ELF-1 (cell line): ENCODE measurements at places on chromosomes 11 and 22.

DNA sequence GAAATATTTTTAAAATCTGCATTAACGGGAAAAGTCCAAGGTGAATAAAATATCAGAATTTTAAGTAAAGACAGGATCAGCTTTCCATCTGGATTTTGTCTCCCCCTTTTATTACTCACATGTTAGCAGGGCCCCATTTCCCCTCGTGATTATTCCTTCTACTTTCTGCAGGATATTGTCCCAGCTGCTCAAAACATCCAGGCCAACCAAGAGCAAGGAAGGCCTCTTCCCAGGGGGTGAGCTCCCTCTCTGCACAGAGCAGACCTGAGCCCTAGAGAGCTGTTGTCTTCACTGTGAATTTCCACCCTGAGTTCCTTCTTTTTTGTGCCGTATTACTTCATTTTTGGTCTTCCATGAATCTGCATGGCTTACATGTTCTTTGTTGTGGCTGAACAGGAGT lies 3.7 kb upstream of the TMPRSS13 start:
- DNase-seq, result no peak

DNA sequence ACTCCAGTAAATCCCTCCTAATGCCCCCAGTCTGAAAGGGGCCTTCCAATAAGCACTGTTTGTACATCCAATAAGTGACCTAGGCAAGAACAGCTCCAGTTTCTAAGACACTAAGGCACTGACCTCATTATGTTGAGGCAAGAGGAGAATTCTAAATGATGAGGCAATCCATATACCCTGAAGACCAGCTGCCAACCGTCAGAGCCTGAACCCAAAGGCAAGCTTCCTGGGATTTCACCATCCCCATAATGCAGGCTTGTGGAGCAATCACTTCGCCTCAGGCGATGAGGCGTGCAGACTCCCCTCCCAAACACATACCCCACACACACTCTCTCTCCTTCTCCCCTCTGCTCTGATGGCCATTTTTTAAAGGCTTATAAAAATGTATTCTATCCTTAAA lies 49.5 kb downstream of the LGR4 start:
- peak; percentile 76 for DNase-seq

DNA sequence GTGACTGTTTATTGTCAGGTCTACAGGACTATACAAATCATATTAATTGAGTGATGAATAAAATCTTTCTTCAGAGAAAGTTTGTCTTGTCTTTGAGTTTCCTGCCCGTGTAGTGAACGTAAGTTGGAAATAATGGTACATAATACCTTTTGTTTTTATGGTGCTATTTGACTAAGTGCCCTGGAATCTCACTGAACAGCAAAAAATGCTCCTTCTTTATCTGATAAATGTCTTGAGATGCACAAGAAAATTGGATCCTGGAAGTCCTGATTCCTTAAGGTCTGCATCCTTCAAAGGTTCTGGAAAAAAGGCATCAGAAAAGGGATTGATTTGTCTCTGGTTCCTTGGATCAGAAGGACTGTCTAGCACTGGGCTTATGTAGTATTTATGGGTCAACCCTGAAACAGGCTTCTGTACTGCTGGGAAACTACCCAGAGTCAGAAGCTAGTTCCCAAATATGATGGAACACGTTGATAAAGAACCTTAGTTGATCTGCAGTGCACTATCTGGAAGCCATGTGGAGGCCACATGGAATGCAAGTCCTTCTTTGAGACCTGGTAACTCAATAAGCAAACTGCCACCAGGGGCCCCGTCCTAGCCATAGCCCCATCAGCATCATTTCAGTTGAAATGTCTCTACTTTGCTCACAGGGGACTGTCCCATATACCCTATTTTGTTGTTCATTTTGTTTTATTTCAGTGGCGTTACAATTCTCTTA lies 100.6 kb upstream of the CD44 start:
- peak; percentile 15 for DNase-seq

- DNase-seq, result peak; percentile 31
Measured at GRCh38 chr11:6635082-6635932, 16.1 kb upstream of the TPP1 start.

DNA sequence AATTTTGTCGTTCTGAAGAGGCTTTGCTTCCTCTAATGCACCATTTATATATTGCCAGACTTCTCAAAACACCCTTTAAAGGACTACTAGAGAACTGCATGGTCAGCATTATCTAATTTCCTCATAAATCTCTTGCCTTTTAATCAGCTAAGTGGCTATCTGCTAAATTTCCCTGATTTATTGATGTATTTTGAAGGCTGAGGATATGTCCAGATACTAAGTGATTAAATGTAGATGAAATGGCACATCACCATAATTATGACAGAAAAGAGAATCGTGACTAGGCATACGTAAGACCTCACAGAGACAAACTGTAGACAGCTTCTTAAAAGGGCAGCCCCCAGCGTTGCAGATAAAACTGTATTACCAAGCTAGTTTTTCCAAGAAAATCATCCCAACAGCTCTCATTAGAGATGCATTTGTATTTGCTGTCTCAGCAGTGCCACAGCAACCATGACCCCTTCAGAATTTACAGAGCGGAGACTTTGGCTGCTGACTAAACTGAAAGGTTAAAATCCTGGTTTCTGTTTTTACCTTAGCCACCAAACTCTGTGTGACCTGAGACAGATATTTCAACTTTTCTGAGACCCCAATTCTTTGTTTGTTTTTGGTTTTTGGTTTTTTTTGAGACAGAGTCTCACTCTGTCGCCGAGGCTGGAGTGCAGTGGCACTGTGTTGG lies 67.1 kb upstream of the SLN start:
- no peak for DNase-seq

DNA sequence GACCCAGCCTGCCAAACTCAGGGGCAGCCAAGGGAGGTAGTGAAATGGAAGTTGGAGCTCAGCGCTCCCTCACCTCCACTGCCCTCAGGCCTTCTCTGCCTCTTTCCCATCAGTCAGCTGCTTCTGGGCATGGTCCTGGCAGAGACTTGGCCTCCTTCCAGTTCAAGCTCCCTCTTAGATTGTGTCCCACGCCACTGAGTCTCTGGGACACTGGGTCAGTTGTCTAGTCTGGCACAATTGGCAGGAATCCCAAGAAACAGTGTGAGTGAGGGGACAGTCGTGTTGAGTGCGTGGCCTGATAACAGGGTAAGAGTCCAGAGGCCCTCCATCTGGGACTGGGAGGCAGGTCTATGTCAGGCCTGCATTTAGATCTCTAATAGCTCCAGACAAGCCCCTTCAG lies 7.1 kb upstream of the SLC35E4 start:
- DNase-seq, result no peak

DNA sequence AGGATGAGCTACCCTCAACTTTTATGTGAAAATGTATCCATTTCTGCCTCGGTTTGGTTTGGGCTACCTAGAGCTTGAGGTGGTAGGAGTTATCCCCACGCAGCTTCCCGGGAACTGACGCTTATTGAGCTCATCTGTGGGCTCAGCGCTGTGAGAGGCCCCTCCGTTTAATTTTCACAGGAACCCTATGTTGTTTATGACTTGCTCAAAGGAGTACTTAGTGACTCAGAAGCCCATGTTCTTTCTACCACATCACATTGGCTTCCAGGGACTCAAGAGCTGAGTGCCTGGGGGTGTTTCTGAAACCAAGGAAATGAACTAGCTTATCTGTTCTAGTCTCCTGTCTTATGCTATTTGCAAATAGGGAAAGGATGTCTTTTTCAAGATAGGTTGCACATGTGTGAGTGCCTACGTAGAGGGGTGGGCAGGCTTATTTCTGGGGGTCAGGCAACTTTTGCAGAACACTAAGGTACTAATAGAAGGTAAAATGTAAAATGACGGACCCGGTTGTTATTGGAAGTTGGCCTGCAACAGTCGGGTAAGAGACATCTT lies 40.5 kb downstream of the MICAL2 start:
- no peak for DNase-seq

DNA sequence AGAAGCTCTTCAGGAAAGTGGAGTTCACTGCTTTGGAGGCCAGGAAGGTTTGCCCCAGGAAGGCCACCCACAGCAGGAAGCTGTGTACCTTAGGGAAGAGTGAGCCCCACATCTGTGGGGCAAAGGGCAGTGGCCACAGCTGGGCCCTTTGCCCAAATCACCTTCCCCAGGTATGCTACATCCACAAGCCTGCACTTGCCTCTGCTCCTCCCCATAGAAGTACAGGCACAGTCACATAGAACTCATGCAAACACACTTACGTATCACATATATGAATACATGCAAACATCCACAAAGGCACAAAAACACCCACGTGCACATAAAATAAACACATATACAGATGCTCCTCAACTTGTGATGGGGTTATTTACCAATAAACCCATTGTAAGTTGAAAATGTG lies 2.1 kb downstream of the TRIM29 start:
- DNase-seq, result no peak

- DNase-seq, result no peak
Measured at GRCh38 chr22:39856588-39856987, 37.0 kb downstream of the ENTHD1 start.

GRCh38 chr22:49018601-49019000 lies 809.1 kb downstream of the BRD1 start:
- DNase-seq, result peak; percentile 2

DNA sequence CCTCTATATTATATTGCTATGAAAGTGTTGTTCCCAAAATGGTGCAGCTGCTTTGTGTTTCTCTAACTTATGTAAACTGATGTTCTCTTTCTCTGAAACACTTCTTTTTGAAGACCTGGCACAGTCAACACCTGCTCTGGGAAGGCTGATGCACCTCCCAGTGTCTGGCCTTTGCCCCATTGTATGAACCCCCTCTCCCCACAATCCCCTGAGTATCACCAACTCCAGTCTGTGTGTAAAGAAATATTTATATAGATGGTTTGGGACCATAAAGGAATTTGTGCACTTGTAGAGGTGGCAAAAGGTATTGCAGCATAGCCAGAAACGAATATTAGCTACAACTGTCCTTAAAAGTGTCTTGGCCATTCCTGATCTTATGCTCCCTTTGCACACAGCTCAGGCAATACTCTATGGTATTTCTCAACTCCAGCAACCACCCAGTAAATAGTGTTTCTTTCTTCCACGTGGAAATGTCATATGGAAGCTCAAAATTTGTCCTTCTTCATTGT lies 365.2 kb upstream of the DDI1 start:
- DNase-seq, result no peak

- DNase-seq, result no peak
Measured at GRCh38 chr11:134623711-134624110, 211.7 kb upstream of the B3GAT1 start.

GRCh38 chr22:24768537-24769374 lies 5.8 kb downstream of the PIWIL3 start:
- DNase-seq, result peak; percentile 72

DNA sequence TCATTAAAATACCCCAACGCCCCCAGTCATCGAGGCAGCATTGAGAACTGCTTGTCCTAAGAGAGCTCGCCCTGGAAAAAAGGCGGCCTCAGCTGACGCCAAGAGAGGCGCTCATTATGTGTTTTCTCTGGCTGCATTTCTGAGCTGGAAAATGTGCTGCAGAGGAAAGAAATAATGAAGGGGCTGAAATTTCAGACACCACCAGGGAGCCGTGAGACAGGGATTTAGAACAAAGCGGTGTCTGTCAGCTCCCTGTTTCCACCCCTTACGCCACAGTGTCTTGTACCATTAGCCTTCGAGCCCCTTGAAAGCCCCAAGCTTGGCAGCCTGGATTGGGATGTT lies 14.4 kb downstream of the USH1C start:
- no peak for DNase-seq

DNA sequence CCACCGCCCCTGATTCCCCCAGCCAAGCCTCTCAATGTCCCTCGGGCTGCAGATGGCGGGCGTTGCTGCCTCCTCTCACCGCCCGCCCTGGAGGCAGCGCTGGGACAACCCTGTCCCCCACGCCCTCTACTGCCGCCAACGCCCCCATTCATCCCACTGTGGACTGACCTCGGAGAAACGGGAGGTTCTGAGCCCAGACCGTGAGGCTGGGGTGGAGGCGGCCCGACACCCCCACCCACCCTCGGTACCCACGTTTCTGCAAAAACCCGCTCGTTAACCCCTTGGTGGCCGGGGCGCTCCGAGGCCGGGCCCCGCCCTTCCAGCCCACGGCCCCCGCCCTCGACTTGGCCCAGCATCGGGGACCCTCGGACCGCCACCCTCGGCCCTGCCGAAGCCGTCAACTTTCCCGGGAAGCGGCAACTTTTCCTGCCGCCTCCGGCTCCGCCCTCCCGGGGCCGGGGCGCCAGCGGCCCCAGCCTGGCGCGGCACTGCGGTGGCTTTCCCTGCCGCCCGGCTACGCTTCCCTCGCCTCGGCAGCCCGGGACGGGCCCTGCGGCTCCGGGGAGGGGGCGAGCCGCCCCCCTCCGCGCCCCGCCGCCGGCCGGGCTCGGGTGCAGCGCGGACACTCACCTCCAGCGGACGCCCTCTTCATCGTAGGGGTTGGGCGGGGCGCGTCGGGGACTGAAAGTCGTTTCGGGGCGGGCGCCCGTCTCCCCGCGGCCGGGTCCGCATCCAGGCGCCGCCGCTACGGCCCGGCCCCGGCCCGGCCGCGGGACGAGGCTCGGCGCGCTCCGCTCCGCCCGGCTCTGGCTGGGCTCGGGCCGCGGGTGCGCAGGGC lies 458 bp downstream of the RTN4R start:
- no peak for DNase-seq

DNA sequence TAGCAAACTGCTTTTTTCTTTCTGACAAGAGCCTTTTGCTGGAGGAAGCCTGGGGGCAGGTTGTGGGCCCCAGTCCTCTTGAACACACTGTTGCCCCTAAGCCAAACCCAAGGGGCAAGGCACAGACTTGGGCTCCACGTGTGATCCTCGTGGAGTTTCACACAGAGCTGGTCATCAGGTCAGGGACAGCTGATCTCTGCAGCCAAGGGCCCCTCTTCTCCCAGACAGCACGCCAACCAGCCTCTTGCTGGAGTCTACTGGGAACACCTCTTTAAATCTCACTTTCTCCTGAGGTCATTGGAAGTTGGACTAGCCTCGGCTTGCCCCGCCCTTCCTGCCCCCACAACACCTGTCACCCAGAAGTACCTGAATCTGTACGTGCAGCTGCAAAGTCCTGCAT lies 39.8 kb downstream of the C11orf58 start:
- DNase-seq, result no peak

DNA sequence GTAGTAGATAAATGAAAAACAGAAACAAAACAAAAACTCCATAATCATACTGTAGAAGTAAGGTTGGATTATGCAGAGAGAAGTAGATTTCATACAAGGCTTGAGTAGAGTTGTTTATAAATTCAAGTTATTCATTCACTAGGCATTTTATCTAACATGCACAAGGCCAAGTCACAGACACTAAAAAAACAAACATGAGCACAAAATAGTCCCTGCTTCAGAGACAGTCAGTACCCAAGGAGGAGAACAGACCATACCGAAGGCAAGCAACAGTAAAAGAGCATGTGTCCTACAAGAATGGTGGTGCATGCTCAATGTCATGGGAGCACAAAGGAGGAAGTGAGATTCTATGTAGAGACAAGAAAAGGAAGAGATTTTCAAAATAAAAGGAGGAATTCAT lies 796.5 kb upstream of the LRRC4C start:
- DNase-seq, result no peak

- DNase-seq, result no peak
Measured at GRCh38 chr11:61270354-61271076, 24.6 kb downstream of the VWCE start.
